ENCODE measurements at places on chromosomes 16 and 17. TPM values are rescaled to one million over a fixed set of nuclear protein-coding genes. Genes with fewer than 3 reads are reported as not detected.

DNA sequence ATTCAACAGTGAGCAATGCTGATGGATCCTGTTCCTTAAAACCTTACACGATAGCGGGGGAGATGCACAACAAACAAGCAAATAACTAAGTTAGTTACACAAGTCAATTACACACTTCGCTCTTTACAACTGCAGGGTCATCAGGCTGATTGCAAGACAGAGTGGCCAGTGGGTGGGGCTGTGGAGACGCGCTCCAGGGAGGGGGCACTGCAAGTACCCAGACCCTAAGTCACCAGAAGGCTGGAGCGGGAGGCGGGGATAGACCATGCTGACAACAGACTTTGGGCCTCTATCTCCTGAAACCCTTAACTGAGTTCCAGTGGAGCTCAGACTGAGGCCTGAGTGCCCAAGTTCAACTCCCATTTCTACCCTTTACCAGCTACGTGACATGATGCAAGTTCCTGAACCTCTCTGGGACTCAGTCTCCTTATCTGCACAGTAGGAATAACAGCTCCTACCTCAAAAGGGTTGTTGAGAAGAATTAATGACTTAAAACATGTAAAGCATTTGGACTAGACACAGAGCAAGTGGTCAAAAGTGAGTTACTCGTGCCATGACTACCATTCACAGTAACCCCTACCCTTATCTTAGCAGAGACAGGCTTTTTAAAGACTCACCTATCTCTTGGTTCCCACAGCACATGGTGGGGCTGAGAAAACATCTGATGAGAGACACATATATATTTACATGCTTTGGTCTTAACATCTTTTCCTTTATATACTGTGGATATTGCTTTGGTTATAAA lies 10.4 kb downstream of the CPPED1 start:
- no peak for DNase-seq

GRCh38 chr16:66653581-66654350 lies 42.8 kb downstream of the CMTM4 start:
- no peak for DNase-seq

Gene ASPHD1
- 0.30 TPM for total RNA-seq

Gene PRAC2
- total RNA-seq = not detected

Gene TIMP2
- total RNA-seq = not detected

Gene ATP2A3
- 353 TPM for total RNA-seq

Gene GRIN2A
- not detected for total RNA-seq

GRCh38 chr17:45719335-45720071 lies 64.6 kb upstream of the CRHR1 start:
- DNase-seq = no peak

Gene NUP88
- 267 TPM for total RNA-seq

DNA sequence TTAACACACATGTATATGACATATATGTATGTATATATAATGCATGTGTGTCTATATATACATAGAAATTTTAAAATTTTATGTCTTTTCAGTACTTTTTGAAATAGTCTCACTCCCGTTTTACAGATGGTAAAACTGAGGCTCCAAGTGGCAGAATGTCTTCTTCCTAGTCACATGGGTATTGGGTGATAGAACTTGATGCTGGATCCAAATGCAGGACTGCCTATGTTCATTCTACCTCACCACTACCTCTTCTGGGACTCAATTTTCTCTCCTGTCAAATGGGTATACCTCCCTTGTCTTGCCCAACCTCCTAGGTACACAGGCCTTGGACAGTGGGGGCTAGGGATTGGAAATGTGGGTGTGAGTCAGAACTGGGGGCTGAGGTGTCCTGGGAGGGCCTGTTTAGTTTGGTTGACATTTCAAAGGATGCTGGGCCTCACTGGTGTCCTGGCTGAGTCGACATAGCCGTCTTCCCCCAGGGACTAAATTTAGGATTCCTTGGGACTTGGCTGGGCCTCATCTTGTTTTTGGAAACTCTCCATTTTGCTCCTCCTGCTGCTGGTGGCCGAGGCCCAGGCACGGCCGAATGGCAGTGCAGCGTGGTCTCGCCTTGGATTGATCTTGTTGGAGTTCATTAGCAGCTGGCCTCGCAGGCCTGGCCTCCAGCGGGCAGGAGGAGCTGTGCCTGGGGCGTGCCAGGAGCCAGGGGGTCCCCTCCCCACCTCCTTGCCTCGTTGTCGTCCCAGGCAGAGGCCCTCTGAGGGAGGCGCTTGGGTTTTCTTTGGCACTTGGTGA lies 25.9 kb downstream of the NKD1 start:
- no peak for DNase-seq

DNA sequence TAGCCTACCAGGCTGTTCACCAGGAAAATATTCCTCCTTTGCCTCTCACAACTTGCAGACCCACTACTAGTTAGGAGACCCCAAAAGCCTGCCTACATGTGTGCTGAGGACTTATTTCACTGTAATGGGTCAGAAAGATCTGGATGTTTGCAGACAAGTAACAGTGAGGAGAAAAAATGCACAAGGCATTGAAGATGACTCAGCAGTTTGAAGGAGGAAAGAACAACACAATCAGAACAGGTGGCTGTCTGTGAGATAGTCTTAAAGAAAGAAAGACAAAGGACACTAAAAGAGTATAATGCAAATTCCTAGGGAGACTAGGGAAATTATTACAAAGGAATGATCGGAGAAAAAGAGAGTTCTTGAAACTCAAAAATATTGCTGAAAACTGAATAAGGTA lies 69.0 kb downstream of the ANKFN1 start:
- DNase-seq = no peak

Gene CFAP97D1
- total RNA-seq = not detected

Gene MYH4
- not detected for total RNA-seq

DNA sequence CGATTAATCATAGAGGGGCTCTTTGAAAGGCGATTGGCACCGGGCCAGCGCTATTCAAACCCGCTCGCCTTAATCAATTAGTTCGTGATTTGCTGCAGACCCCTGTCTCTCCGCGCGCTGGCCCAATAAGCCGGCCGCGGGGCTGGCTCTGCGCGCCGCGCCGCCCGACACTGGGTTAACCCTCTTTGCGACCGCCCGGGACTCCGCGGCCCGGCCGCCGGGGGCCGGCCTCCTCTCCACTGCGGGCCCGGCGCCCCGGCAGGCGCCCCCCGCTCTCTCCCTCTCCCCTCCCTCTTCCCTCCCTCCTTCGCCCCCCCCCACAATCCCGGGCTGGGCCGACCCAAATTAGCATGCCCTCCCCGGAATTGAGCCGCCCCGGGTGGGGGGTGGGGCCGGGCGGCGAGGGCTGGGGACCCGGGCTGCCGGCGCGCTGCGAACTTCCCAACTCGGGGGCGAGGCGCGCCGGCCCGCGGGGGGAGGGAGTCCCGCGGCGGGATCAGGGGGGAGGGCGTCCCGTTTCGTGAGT lies 428 bp upstream of the SALL1 start:
- DNase-seq = no peak

DNA sequence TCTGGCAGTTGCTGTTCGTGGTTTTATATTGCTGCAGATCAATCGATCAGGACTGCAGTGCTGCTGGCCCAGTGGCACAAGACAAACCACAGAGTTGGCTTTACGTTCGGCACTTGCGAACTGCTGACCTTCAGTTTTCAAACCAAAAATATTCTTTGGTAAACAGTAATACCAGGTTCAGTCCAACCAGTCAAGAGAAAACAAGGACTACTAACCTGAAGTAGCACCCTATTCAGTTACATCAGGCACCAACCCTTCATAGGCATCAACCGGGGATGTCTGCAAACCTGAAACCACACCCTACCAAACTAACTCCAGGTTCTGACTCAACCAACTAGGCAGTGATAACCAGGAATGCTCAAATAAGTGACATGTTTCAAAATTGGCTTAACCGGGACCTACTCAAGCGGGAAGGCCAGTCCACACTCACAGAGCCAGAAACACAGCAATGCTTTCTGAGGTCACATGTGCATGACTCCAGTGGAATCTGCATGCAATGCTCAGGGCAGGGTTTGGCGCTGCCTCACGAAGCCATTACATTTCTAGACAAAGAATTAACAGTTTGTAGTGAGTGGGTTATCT lies 91.1 kb downstream of the SMG6 start:
- DNase-seq = no peak

- no peak for DNase-seq
Observed at GRCh38 chr16:22004341-22004740, 3.4 kb upstream of the PDZD9 start.

DNA sequence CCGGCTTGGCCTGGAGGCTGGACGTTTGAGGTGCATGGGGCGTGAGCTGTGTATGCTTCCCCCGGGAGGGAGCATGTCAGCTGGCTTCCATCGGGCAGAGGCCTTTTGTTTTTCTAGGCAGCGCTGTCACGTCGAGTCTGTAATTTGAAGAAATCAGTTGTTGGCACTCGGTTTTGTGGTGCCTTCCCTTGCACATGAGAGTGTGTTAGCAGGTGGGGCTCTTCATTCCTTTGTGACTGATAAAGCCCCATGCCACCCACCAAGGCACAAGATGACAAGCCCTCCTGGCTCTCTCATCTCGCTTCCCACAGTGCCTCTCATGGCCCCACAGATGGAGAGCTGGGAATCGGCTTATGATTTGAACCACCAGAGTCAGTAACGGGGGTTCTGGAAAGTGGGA lies 72.1 kb downstream of the BANP start:
- no peak for DNase-seq

Gene CD300LB
- total RNA-seq = not detected

- peak; percentile 52 for DNase-seq
Observed at GRCh38 chr17:700504-701094, 14.0 kb downstream of the VPS53 start.

DNA sequence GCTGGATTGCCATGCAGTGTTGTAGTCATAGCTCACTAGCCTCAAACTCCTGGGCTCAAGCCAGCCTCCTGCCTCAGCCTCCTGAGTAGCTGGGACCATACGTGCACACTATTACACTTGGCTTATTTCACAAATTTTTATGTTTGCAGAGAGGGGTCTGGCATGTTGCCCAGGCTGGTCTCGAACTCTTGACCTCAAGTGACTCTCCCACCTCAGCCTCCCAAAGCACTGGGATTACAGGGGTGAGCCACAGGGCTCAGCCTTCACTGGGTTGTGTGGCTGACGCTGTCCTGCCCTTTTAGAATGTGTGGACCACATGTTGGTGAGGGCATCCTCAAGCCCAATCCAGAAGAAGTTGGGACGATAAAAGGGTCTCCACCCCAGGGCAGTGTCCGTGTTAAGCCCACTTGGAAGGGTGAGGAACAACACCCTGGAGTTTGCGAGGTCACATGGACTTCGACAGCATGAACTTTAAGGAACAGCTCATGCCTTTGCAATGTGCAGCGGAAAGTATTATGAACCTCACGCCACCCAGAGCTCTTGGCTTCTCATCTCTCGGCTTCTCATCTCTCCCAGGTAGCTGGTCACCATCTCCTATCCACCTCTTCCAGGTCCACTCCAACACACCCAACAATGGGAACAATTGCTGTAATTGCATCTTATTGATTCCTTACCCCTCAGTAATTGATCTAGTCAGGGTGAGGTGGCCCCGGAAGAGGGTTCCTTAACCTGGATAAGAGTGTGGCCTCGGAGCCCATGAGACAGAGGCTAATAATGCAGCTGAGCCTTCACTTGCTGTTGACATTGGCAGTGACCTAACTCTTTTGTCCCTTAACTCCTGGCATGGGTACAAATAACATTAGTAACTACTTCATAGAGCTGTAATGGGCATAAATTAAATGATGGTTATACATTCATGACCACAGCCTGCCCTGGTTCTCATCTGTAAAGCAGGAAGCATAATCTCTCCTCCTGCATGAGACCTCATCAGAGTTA lies 6.7 kb downstream of the FOXL1 start:
- no peak for DNase-seq

Gene ALOX15
- 1.8 TPM for total RNA-seq

GRCh38 chr16:53982631-53983042 lies 278.7 kb downstream of the FTO start:
- no peak for DNase-seq

- DNase-seq = no peak
Observed at GRCh38 chr17:55484575-55484974, 26.7 kb downstream of the SMIM36 start.

Gene EFNB3
- 0.15 TPM for total RNA-seq

DNA sequence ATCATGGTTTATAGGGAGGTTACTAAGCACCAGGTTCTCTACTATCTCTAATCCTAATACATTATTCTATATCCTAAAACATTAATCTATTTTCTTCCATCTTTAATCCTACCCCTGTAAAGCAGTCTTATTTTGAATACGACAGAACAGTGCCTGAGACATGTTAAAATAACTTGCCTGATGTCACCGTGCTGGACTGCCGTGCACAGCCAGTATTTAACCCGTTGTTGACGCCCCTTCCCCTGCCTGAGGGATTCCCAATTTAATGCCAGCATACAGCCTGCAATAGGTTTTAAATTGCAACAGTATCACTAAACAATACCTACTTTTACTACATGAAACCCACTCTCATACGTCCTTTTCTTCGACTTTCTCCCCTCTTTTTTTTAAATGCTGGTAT lies 133.3 kb downstream of the PARN start:
- DNase-seq = no peak

GRCh38 chr16:75599452-75600277 lies 23.4 kb downstream of the ADAT1 start:
- DNase-seq = no peak

Gene RNF43
- 0.50 TPM for total RNA-seq

DNA sequence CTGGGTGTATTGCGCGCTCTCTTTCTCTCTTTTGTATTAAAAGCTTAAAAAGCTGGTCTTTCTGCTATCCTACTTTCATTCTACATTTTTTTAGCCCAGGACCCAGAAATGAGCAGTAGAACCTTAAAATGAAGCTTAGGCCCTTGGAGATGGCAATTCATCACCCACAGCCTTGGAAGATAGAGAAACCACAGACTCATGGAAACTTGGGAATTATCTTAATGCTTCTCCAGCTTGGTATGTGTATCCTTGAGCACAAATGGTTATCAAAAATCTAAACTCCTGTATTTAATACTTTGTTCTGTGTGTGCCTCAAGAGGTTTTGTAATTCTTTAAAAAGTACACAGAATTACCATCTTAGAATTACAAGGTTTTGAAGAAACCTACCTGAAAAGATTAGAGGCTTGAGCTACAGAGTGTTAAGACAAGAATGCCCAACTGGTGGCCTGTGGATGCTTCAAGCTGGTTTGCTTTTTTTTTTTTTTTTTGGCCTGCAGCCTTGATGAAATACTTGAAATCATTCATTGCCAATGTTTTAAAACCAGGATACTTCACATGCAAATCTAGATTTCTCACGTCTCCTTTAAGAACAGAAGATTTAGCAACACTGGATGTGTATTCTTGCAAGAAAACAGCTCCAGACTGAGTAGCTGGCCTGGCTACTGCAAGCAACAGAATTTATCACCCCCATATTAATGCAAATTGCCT lies 105.0 kb downstream of the XYLT1 start:
- DNase-seq = no peak

Gene HCRT
- not detected for total RNA-seq
